ENCODE measurements at places on chromosomes 3 and 15. TPM values are rescaled to one million over a fixed set of nuclear protein-coding genes. Genes with fewer than 3 reads are reported as not detected.

DNA sequence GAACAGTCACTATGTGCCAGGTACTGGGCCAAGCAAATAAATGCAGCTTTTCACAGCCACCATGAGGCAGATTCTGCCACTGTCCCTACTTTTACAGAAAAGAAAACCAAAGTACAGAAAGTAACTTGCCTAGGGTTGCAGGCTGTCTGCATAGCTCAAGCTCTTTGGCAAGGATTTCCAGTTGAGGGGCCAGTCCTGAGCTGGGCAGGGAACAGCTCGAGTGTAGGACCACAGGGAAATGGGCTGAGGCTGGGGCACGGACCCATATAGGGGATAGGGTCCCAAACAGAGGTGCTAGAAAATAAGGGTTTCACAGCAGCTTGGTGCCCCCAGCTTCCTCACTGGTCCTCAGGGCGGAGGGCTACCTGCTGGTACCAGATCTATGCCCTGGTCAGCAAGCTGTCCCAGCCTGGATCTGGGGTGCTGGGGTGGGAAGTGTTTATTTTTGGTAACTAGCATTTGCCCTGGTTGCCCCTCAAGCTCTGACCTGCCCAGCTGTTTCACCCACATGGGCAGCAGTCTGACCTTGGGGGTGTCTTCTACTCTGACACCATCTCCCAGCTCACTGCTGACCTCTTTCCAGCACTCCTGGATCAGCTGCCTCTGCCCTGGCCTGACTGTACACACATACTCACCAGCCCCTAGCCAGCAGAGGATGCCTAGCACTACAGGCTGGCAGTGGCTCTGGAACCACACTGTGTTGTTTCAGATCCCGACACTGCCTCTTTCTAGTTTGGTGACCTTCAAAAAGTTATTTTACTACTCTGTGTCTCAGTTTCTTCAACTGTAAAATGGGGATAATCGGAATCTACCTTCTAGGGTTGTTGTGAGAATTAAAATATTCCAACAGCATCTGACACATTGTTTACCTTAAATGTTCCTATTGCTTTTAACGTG, 16.2 kb downstream of the MRAS start:
- DNase-seq, result no peak

UMPS gene
- 51.0 TPM for total RNA-seq

DNA sequence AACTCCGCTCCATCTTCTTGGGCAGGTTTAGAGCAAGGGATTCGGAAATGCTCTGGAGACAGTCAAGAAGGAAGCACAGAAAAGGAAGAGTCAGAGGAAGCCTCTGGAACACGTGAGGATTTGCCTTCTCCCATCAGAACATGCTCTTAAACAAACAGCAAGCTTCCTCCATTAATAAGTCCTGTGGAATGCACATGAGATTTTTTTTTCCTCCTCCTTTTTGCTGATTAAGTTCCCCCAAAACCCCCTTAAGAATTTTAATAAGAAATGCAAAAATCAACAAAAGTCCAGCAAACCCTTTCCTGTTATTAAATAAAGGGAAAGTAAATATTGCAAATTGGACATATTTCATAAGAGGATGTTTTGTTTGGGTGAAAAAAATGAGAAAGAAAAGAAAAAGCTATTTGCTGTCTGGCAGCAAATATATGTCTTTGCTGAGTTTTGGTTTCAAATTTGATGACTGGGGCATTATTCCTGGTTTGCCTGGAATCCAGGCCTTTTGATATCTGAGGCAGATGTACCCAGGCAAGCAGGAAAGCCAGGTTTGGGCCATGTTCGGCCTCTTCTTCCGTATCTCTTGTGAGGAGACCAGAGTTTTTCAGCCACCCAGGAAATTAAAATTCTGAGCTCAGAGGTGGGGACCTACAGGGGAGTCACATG, 7.9 kb upstream of the TSEN2 start:
- DNase-seq, result no peak

MUC20 gene
- 0.17 TPM for total RNA-seq

DNA sequence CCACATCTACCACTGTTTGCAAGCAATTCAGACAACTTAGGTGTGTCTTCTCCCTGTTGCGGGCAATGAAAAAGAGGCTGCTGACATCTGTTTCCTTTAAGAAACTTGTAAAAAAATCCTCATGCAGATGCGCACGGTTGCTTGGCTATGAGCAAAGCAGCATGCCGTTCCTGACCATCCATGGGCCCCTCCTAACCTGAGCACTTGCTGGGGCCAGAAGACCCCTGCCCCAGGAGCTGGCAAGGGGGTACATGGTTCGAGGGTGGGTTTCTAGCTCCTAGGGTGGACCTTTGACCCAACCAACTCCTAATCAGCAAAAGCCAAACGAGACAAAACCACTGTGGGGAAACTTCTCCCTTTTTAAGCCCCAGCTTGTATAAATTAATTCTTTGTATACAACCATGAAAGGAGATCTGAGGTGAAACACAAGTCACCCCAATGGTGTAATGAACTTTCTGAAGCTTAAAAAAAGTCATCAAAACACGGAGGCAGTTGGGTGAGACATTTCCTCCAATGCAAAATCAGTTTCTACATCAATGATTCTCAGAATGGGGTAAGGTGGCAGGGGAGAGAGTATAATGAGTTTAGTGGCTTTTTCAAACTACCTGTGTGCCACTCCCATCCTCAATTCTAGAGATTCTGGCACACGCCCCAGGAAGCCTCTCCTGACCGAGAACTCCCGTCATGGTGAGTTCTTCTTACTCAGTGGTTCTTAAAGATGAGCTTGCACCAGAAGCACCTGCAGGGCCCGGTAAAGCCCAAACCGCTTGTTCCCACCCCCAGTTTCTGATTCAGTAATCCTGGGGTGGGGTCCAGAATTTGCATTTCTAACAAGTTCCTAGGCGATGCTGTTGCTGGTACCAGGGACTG, 44.1 kb downstream of the CPN2 start:
- DNase-seq, result no peak

- no peak for DNase-seq
Observed at GRCh38 chr3:144364737-144365136, 393.1 kb downstream of the DIPK2A start.

PHLDB2 gene
- total RNA-seq, result 28.9 TPM

MESP2 gene
- not detected for total RNA-seq

DNA sequence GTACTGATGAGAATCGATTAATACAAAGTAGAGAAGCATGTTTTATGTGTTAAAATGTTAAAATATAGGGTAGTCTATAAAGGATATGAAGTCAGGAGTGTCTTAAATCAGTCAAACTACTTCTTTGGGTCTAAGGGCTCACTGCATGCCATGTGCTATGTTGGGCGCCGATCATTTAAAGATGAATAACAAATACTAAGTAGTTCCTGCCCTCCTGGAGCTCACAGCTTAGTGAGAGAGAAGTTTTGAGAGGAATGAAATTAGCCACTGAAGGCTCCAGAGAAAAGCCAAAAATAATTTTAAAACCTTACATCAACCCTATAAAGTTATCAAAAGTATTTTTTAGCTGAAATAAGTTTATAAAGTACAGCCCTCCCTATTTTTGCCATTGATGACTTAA, 44.5 kb downstream of the BLM start:
- no peak for DNase-seq

DNA sequence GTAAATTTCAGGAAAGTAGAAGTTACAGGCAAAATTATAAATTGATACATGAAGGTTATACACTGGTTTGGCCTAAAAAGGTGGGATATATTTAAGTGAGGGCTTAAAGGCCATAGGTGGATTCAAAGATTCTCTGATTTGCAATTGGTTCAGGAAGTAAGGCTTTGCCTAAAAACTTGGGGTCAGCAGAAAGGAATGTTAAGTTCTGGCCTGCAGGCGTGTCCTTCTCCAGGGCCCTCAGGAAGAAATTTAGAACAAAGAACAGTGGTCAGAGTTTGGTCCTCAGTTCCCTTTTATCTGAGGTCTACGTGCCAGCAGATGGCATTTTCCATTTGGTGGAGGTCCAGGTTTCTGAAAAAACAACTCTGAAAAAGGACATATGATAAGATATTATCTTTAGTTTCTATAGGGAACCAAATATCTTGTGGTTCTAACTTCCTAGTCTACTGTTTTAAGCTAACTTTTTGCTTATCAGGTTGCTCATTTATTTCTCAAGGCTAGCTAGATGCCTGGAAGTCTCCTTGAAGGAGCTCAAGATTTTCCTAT, 40.5 kb downstream of the SCN11A start:
- DNase-seq, result no peak

DNA sequence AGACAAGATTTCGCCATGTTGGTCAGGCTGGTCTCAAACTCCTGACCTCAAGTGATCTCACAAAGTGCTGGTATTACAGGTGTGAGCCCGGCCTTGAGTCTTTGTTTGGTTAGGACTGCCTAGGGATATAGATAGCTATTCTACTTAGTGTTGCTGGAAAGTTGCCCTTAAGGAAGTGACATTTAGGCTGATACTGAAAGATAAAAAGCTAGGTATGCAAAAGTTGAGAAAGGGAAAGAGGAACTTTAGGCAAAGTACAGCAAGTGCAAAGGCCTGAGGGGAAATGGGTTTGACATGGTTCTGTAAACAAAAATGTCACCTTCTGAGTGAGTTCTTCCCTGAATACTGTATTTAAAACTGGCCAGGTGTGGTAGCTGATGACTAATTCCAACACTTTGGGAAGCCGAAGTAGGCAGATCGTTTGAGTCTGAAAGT, 111.5 kb downstream of the ZNF609 start:
- DNase-seq, result no peak

DNA sequence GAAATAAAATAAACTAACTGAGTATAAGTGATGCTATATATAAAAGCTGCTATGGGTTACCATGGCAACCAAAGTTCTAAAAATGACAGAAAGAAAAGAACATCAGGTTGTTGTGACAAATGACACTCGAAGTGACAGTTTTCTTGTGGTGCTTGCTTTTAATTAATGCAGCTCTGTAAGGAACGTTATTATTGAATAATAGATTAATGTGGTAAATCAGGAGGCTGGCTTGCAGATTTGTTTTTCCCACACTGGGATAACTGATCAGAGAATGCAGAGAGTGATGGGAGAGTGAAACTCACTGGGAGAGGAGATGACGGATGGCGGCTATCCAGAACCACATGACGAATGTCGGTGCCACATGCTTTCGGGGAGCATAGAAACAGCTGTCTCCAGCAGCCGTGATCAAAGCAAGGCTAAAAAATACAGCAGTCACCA, 207.0 kb upstream of the ATP10A start:
- DNase-seq, result no peak

- no peak for DNase-seq
Observed at GRCh38 chr3:66464512-66464894, 36.3 kb downstream of the LRIG1 start.

DNA sequence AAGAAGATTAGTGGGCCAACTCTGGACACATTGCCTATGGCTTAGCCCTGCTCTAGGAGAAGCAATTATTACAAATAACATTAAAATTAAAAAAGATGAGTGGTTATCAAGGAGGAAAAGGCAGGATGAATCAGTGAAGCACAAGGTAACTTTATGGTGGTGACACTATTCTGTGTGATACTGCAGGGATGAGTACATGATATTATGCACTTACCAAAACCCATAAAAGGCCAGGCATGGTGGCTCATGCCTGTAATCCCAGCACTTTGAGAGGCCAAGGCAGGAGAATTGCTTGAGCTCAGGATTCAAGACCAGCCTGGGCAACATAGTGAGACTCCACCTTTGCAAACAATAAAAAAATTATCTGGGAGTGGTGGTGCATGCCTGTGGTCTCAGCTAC, 344.3 kb upstream of the CDIN1 start:
- DNase-seq, result no peak

GOLGA6D gene
- not detected for total RNA-seq

COL6A5 gene
- not detected for total RNA-seq

- DNase-seq, result no peak
Observed at GRCh38 chr3:98886525-98886924, 15.0 kb downstream of the DCBLD2 start.

DNA sequence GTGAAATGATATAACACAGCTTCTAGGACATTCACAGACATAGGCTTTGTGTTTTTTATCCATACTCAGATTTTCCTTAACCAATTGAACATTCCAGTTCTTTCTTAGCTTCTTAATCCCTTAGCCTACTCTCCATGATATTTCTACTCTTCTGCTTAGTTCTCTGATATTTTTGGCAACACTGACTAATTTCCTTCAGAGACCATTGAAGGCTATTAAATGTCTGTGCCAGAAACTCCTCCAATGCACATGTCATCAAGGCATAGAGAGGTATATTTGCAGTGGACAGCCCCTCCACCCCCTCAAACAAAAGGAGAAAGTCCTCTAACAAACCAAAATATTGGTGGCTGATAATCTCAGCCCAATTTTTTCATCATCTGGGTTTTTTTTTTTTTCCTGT, 105.9 kb upstream of the TSC22D2 start:
- no peak for DNase-seq

Data from H4 (cell line).